ENCODE measurements at places on chromosomes 4 and X. TPM values are rescaled to one million over a fixed set of nuclear protein-coding genes. Genes with fewer than 3 reads are reported as not detected.

DNA sequence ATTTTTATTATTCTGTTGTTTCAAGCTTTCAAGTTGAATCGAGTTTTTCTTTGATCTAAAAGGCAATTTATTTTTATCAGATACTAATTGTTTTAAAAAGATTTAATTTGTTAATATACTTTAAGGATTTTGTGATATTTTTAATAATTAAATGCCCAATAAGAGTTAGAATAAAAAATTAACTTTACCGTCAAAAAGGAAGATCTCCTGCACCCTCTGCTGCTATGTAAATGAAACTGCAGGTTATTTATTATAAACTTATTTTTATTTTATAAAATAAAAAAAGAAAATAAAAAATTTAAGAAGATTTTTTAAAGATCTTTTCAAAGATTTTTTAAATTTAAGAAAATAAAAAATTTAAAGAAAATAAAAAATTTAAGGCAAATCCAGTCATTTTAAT lies 166.1 kb downstream of the CCSER1 start:
- DNase-seq, result no peak

GRCh38 chr4:48226199-48226598 lies 43.4 kb downstream of the TEC start:
- DNase-seq, result no peak

DNA sequence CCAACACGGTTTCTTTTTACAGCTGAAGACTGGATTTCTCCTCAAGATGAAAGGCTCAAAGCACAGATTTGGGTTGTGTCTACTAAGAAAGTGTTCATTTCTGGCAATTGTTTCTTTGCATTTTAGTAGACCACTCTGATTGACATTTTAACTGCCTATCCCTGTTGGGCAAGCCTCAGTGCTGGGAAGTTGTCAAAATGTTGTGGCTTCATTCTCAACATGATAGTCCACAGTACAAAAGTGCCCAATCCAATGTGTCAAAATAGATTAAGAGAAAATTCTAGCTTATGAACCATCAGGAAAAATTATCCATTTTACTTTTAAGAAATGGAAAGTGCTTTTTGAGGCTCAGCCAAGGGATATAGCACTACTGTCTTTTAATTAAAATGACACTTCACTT lies 323.9 kb upstream of the PRPS2 start:
- no peak for DNase-seq

DNA sequence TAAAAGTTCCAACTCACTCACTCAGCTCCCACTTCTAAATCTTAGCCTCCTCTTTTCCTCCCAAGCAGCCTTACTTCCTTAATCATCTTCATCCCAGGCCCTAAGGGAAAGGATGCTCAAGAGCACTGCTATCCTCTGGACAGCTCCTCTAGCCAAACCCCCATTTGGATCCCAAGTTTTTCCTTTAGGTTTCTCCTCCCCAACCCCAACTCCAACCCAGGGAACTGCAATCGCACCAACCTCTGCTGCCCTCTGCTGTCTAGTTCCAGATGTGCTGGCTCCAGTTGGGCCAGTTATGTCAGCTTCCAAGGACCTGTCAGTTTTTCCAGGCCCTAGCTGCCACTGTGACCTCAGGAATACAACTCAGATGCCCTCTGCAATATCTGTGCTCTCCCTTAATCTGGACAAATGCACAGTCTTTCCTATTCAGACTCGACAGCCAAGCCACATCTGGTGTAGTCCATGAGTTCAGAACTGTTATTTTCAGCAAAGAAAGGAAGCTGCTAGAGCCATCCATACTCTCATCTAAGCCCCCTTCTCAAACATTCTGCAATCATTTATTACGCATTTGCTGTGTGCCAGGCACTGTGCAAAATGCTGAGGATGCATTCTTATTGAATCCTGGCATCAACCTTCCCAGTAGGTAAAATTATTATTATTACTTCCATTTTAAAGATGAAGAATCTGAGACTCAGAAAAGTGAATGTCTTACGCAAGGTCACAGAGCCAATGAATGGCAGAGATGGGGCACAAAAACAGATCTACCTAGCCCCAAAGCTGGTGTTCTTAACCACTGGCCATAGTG lies 12.3 kb upstream of the XPNPEP2 start:
- DNase-seq, result no peak

DNA sequence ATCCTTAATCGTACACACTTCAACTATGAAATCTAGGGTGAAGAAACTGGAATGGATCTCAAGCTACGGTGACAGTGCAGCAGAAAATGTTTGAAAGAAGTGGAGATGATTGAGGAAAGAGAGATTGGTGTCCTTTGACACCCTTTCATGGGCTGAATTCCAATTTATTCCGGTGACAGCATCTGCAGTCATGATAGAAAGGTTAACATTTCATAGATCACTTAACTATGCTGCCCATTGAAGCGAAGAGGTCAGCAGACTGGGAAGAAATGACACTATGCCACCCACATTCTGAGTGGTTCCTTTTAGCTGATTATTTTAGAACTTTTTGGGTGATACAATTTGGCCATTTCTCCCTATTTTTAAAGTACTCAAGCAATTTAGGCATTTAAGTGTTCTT lies 82.3 kb downstream of the DNAAF6 start:
- no peak for DNase-seq

DNA sequence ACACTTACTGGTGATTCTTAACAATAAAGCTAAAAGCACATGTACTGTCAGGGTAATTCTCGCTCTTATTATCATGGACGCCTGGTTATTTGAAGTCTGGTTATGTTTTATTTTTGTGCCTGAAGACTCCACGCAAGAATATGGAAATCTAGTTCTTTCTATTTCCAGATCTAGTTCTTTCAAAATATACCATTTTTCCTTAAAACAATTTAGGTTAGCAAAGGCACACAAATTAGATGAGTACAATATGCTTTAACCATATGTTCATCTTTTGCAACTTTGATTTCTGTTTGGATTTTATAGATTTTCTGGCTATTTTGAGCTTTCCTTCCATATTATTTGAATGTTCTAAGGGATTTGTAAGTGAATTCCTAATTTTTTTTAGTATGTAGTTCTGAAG lies 1783.1 kb downstream of the PCDH7 start:
- DNase-seq, result no peak

GRCh38 chr4:114692958-114693357 lies 94.4 kb downstream of the UGT8 start:
- DNase-seq, result no peak

- no peak for DNase-seq
These were observed 28.3 kb downstream of the CYTL1 start for GRCh38 chr4:4990857-4991540.

DNA sequence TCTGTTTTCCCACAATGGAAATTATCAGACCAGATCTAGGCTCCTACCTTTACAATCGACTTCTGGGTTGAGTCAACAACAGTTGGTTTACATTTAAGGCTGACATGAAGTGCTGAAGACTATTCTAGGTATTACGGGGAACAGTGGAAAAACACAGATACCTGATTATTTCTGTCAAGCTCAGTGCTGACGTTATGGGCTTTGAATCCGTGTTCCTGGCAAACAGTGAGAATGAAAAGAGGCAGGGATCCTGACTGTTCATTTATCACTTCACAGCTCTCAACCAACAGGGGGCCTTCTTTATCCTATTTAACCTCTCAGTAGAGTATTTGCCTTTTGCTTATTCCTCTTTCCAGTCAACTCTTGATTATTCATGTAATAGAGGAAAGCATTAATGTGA lies 43.1 kb downstream of the TMEM164 start:
- DNase-seq, result no peak

DNA sequence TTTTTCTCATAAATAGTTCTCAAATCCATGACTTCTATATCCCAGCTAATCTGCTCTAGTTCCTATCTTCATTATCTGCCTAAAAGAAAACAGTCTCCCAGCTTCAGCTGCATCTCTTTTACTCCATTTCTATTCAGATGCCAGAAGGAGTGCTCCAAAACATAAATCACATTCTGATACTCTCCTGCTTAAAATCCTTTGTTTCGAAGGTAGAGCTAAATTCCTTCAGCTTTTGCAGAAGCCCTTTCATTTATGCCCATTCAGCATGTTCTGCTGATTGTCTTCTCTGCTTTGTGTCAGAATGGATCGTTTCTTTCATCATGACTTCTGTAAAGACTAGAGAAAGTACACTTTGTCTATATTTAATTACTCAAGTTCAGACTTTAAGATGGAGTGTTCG lies 440.1 kb upstream of the SMIM31 start:
- DNase-seq, result no peak

The MAGEB10 gene
- not detected for polyA plus RNA-seq

The GUCY1B1 gene
- 8.0 TPM for polyA plus RNA-seq

The EXOC1L gene
- 0.14 TPM for polyA plus RNA-seq

Measured in urinary bladder (tissue), 4 donors.